ENCODE measurements at places on chromosomes 1 and 21.

- peak; percentile 100 for DNase-seq
Measured at GRCh38 chr1:185646202-185646683, 87.9 kb upstream of the HMCN1 start.

DNA sequence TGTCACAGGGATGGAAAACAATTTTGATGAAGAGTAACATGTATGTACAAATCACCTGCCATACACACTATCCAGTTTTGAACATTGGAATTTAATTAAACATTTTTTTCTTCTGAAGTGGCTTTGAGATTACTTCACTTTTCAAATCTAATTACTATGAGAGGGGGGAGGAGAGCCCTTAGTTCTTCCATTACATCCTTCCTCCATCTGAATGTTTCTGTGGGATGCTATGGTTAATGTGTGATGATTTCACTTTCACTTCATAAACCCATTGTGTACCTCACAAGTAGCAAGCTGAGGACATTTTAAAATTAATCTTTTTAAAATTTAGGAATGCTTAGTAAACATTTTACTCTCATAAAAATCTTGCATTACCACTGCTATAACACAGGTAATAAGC lies 156.9 kb downstream of the RUNX1 start:
- no peak for DNase-seq

GRCh38 chr1:24724345-24725208 lies 20.7 kb upstream of the CLIC4 start:
- DNase-seq = no peak

- DNase-seq = no peak
Measured at GRCh38 chr21:33391656-33392055, 11.6 kb upstream of the IFNGR2 start.

DNA sequence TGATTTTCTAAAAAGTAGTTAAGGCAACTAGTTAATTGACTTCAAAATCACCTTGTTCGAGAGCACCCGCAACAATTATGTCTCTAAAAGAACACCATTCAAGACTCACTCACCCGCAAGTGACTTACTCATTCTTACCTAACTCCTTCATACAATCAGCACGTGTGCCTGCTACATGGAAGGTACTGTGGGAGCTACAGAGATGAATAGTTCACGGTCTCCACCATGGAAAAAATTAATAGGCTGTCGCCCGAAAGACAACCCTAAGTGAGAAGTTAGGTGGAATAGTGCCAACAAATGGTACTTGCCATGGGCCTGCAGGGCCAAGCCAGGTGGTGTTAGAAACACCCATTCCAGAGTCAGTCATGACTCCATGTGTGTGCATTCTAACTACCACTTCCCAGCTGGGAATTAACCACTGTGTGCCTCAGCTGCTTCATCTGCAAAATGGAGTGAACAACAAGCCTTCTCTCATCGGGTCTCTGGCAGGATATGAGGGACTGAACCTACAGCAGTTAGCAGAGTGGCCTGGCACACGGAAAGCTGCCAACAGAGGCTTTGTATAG lies 7.1 kb downstream of the SSBP3 start:
- no peak for DNase-seq

DNA sequence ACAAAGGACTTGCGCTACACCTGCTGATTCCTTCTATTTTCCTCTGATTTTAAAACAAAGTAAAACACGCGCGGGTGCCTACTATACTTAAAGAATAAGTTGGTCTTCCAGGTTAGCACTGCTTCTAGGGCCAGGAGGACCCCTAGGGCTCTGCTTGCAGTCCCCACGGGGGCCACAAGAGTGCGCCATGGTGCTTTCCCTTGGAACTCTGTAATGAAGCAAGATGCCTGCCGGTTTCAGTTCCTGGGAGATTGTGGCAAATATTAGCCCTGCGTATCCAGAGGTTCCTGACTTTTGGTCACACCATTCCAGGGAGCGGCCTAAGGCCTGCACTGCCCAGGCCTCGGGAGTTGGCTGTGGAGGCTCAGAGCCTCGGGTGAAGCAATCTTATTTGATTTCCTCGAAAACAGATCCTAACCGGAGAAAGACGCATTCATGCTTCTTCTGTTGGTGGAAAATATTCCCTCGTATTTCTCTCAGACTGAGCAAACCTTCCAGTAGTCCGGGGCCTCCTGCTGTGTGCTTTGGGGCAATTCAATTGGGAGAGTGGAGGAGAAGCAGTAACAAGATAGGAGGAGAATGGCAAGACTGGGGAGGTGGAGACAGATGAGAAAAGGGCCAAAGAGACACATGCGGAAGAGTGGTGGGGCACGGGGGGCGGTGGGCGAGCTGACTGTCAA lies 25.3 kb downstream of the ADAM30 start:
- peak; percentile 52 for DNase-seq

- no peak for DNase-seq
Measured at GRCh38 chr1:212294983-212295382, 9.8 kb downstream of the PPP2R5A start.

DNA sequence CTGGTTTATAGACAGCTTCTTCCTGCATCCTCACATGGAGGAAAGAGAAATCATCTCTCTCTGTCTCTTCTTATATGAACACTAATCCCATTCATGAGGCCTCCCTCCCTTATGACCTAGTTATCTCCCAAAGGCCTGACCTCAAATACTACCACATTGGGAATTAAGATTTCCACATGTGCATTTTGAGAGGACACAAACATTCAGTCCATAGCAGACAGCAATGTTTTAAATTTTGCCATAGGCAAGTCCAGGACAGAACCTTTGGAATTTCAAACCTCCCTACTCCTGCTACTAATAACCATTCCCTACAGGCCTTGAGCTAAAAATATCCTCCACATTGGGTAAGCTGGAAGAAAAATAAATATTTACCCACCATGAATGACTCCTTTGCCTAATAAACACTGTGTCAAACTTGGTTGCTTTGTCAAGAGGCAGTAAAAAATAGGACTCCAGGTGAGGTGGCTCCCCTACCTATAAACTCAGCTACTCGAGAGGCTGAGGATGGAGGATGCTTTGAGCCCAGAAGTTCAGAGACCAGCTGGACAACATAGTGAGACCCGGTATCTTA lies 113.7 kb downstream of the ZNF281 start:
- no peak for DNase-seq

GRCh38 chr1:22177354-22178003 lies 34.6 kb upstream of the WNT4 start:
- DNase-seq = no peak

DNA sequence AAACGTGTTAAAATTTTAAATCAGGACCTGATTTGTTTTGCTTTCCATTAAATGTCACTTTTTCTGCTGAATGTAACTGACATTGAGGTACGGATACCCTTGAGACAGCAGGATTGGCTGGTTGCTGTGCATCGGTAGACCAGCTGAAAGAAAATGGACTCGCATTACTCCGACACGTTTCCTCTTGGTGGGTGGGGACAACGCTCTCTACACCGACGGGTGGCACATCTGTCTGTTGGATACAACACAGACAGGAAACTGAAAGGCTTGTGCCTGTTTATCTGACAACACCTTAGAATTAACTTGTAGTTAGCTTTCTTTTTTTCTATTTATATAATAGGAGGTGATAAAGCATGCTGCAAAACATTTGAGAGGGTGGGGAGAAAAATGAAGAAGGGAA lies 19.4 kb downstream of the PRPF38A start:
- DNase-seq = no peak

GRCh38 chr21:35478161-35479064 lies 429.3 kb upstream of the RUNX1 start:
- no peak for DNase-seq

DNA sequence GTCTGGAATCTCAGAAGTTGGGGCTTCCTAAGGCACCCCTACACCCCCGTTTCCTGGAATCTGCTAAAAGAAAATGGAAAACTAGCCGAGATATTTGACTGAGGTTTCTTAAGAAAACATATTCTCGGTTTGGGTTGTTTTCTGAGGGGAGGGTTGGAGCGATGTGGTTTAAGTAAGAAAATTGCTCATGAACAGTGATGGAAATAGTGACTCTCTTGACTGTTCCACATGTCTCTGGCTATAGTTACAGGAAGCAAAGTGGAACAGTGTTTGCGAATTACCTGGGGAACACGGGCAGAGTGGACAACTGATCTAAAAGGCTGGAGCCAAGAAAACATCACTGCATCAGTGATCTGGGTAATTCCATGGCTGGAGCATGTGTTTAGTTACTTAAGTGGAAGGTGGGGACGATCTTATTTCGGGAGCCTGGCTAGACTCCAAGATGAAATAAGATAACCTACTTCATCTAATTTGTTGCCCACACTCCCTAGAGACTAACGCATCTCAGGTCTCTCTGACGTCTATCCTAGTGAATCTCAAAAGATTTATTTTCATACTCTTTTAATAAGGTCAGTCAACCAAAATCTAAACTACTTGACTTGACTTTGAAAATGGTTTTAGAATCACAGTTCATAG lies 92.4 kb downstream of the KCNJ15 start:
- DNase-seq = no peak

DNA sequence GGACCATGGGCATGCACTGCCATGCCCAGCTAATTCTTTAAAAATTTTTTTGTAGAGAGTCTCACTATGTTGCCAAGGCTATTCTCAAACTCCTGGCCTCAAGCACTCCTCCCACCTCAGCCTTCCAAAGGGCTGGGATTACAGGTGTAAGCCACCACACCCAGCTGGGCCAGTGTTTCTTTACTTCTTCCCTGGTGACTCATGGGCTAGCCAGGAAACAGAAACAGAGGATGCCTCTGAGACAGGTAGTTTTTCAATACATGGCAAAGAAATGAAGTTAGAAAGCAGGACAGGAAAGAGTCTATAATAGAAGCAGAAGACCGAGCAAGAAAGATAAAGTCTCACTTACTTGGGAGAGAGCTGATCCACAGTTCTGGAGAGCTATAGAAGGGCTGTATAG lies 7.6 kb upstream of the C1orf74 start:
- DNase-seq = no peak

- no peak for DNase-seq
Measured at GRCh38 chr1:178119628-178120027, 25.7 kb downstream of the RASAL2 start.

- no peak for DNase-seq
Measured at GRCh38 chr1:16180291-16180824, 24.5 kb upstream of the EPHA2 start.

DNA sequence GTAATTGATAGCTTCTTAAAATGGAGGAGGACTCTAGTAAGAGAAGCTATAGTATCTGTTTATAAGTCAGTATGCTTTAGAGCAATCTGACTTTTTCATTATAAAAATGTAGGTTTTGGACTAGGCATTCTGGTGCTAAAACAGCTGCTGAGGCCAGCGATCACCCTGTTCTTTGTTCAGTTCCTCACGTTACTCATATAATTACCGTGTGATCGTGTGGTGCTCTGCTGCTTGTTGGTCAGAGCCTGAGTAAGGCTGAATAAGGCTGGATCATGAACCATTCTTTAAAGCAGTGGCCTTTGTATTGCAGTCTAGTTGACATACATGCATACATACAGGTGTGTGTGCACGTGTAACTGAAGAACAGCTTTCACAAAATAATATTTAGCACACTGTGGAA lies 25.2 kb downstream of the CDC42 start:
- DNase-seq = no peak

DNA sequence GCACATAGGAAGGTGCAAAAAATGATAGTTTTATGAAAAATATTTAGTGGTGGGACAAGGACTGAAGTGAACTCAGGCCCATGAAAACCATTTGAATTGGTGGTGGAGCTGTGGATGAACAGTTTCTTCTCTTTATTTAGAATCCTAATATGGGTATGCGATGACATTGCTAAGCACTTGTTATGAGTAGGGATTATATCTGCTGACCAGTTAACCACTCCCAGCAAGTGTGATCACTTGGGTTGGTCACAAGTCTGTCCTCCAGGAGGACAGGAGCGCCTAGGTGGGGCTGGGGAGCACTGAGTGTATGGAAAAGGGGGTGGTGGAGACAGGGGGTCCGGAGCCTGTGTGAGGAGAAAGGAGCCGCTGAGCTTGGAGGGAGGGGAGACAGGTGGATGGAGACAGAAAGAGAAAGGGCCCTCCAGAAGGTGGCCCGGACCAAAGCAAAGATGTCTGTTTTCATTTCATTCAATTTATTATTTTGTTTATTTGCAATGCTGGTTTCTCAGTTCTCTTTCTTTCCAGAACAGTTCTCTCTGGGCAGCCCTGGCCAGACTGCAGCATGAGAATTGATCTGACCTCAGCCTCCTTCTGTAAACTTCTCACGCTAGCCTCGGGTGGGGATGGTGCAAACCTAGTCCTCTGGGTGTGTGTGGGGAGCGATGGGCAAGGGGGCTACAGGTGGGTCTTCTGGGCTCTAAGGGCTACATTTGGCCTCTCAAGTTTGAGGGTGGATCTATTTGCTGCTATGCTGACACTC lies 9.9 kb upstream of the ZSCAN20 start:
- no peak for DNase-seq

DNA sequence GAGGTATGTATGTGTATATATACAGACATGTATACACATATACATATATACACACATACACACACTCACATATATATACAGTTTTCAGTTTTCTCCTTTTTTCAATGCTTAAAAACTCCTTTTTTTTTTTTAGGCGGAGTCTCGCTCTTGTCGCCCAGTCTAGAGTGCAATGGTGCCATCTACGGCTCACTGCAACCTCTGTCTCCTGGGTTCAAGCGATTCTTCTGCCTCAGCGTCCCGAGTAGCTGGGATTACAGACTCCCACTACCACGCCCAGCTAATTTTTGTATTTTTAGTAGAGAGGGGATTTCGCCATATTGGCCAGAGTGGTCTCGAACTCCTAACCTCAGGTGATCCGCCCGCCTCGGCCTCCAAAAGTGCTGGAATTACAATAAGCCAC lies 27.0 kb downstream of the STYXL2 start:
- no peak for DNase-seq

- DNase-seq = no peak
Measured at GRCh38 chr1:56931211-56931610, 34.6 kb downstream of the C8B start.

DNA sequence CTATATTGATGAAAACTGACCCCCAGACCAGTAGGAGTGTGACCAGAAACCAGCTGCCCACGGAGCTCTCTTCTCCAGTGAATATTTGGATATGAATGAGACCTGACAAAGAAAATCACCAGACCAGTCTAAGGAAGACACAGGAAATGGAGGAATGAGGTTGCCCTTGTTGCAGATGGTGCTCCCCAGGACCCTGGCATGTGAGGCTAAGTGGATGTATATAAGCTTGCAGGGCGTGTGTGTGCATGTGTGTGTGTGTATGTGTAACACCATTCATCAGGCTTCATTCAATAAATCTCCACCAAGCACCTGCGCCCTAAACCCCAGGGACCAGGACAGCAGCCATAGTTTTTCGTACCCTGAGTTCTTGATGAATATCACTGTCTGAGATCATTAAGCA lies 14.4 kb downstream of the PHLDA3 start:
- no peak for DNase-seq

Data from SK-N-MC (cell line).